ENCODE measurements at places on chromosomes 6 and 20. TPM values are rescaled to one million over a fixed set of nuclear protein-coding genes. Genes with fewer than 3 reads are reported as not detected.

DNA sequence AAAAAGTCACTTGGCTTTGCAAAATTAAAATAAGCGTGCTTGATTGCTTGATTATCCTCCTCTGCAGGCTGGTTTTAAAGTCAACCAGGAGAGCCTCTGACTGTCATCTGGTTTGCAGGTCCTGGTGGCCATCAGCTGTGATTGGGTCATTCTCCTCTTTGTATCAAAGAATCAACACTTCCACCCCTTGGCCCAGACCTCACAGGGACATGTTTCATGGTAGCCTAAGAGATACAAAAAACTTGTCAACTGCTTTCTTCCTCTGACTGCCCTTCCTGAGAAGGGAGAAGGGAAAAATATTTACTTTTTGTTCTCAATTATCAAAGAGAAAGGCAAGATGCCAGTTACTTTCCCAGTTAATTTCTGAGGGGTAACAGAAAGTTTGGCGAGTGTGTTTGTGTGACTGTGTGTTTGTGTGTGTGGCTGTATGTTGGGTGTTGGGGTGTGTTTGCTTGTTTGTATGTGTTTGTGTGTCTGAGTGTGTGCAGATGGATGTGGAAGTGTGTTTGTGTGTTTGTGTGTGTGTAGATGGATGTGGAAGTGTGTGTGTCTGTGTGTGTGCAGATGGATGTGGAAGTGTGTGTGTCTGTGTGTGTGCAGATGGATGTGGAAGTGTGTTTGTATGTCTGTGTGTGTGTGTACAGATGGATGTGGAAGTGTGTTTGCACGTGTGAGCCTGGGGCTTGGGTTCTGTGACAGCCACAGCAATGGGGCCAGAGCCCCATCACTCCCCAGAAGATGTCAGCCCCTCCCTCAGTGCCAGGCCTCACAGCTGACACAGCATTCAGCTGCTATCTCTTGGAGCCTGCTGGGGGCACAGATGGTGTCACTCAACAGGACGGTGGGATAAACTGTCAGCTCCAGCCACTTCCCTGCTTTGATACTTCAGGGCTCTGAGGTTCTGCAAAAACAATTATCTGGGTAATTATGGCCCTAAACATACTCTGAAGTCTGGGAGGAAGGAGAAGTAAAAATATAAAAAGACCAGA is 98.6 kb upstream of the RNF24 start:
- DNase-seq = no peak

- no peak for DNase-seq
These were observed 3.8 kb upstream of the TUBB1 start for GRCh38 chr20:59015411-59015810.

- DNase-seq = no peak
These were observed 271.8 kb downstream of the PRL start for GRCh38 chr6:22024973-22025467.

- no peak for DNase-seq
These were observed 49.7 kb upstream of the ARMH2 start for GRCh38 chr6:24848461-24848860.

The GLP1R gene
- total RNA-seq = 1.6 TPM

The HLA-C gene
- 188 TPM for total RNA-seq

GRCh38 chr6:36285187-36285671 is 15.4 kb downstream of the PNPLA1 start:
- no peak for DNase-seq

The MAFB gene
- total RNA-seq = 104 TPM

- no peak for DNase-seq
These were observed at the start of gene UNC5CL for GRCh38 chr6:41039060-41039998. Gene UNC5CL, minus strand, starts transcription at chr6:41039221. Its CDS starts 4,147 bp downstream, at chr6:41035074.

DNA sequence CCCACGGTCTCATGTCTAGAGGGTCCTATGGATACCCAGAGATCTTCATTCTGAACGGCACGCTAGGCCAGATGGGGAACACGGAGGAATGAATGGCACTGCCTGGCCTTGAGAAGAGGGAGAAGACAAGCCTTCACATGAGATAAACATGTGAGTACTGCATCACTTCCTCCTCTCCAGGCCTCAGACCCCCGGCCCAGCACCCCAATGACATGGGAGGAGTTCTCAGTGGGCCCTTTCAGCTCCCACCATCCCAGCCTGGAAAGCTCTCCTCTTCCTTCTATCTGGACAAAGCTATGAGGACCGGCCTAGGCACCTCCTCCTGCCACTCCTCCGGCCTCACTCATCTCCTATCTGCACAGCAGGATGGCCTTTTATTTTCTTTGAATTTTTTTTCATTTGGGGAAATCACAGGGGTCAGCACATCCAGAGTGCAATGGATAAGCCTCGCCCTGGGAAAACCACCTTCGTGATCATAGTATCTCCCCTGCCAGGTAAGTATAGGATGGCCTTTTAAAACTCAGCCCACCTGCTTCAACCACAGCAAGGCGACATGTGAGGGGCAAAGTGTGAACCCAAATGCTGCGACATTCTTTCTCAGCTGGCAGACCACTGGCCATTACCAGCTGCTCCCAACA is 39.2 kb upstream of the CDKN1A start:
- no peak for DNase-seq

The SUMO4 gene
- 2.8 TPM for total RNA-seq

All from type B pancreatic cell (in vitro differentiated cells).